Stomach (tissue), 19 donors: ENCODE measurements at places on chromosomes 13 and 19. TPM values are rescaled to one million over a fixed set of nuclear protein-coding genes. Genes with fewer than 3 reads are reported as not detected.

C5AR1 gene
- polyA plus RNA-seq: 2.3 TPM

ZNF442 gene
- polyA plus RNA-seq: 0.31 TPM

ZNF296 gene
- polyA plus RNA-seq: 7.0 TPM

PIN1 gene
- 105 TPM for polyA plus RNA-seq

RXFP2 gene
- polyA plus RNA-seq: not detected

STX10 gene
- 94.7 TPM for polyA plus RNA-seq

UBE2L5 gene
- polyA plus RNA-seq: not detected

CEACAM6 gene
- 7.8 TPM for polyA plus RNA-seq

CCDC70 gene
- polyA plus RNA-seq: not detected

MUC16 gene
- 0.28 TPM for polyA plus RNA-seq

SIAH3 gene
- polyA plus RNA-seq: not detected

LPAR2 gene
- polyA plus RNA-seq: 23.0 TPM

FGF9 gene
- 0.20 TPM for polyA plus RNA-seq

ZNF578 gene
- polyA plus RNA-seq: 0.43 TPM

NFIX gene
- 11.5 TPM for polyA plus RNA-seq

COX6B2 gene
- 0.19 TPM for polyA plus RNA-seq

NKPD1 gene
- polyA plus RNA-seq: not detected

ERICH6B gene
- polyA plus RNA-seq: not detected

GPR42 gene
- polyA plus RNA-seq: 0.19 TPM

GPC5 gene
- polyA plus RNA-seq: not detected

CCDC8 gene
- 1.4 TPM for polyA plus RNA-seq

KIR2DL1 gene
- polyA plus RNA-seq: not detected

APOC1 gene
- polyA plus RNA-seq: 21.9 TPM

GTF3A gene
- polyA plus RNA-seq: 193 TPM

PDE4A gene
- polyA plus RNA-seq: 11.0 TPM

TEX26 gene
- not detected for polyA plus RNA-seq

CEACAM8 gene
- not detected for polyA plus RNA-seq

SMIM44 gene
- not detected for polyA plus RNA-seq

COL4A1 gene
- 59.0 TPM for polyA plus RNA-seq

SBSN gene
- not detected for polyA plus RNA-seq

TMEM150B gene
- 0.87 TPM for polyA plus RNA-seq

TPTE2 gene
- not detected for polyA plus RNA-seq

CEACAM3 gene
- polyA plus RNA-seq: 0.31 TPM

FPR2 gene
- polyA plus RNA-seq: 2.9 TPM

MAST1 gene
- 0.43 TPM for polyA plus RNA-seq

BCKDHA gene
- polyA plus RNA-seq: 48.7 TPM

CYP4F2 gene
- not detected for polyA plus RNA-seq

GPR18 gene
- 0.76 TPM for polyA plus RNA-seq

PSG6 gene
- polyA plus RNA-seq: not detected

LGALS7 gene
- polyA plus RNA-seq: 1,381 TPM

C19orf33 gene
- polyA plus RNA-seq: 1,069 TPM

CYP2A7 gene
- not detected for polyA plus RNA-seq

LIM2 gene
- polyA plus RNA-seq: not detected

CD22 gene
- polyA plus RNA-seq: 5.5 TPM

FAM216B gene
- polyA plus RNA-seq: not detected

FFAR2 gene
- polyA plus RNA-seq: 0.62 TPM

ZNF546 gene
- 0.68 TPM for polyA plus RNA-seq

ZNF793 gene
- 0.81 TPM for polyA plus RNA-seq

FXYD3 gene
- 800 TPM for polyA plus RNA-seq

ZNF254 gene
- 4.1 TPM for polyA plus RNA-seq

CNOT3 gene
- polyA plus RNA-seq: 40.5 TPM

CRX gene
- polyA plus RNA-seq: not detected

ADGRE1 gene
- 0.44 TPM for polyA plus RNA-seq

KIR3DL3 gene
- polyA plus RNA-seq: not detected

DNAJB1 gene
- polyA plus RNA-seq: 74.9 TPM

NAPSA gene
- 0.50 TPM for polyA plus RNA-seq

SAMD4B gene
- 49.9 TPM for polyA plus RNA-seq

ZNF440 gene
- 5.7 TPM for polyA plus RNA-seq

GAPDHS gene
- not detected for polyA plus RNA-seq
